ENCODE measurements at places on chromosomes 5 and 9.

DNA sequence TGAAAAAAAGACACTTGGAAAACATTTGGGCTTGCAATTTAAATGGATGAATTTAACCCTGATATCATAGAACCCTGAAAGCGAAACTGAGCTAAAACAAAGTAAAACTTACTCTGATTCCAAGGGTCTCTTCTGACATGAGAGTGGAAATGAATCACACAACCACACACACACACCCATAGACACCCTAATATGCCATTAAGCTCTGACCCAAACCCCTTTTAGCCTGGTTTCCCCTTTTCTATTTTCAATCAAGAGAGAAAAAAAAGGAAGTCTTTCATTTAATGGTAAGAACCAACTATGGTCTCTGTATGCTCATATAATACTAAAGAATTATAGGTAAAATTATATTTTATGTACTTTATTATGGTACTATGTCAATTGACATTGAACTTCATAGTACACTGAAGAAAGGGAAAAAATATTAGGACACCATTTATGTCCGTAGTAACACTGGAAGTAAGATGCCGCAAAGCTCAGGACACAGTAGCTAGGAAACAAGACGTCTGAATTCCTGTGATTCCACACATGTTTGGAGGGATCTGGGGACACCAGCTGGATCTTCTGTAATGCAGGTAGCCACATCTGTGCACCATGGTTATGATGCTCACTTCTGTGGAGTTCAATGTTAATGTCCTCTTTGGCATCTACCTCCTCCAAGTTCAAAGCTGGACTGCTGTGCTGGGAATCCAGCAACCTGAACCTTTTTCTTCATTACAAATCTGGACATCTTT, 95.8 kb downstream of the PCSK1 start:
- DNase-seq, result no peak

DNA sequence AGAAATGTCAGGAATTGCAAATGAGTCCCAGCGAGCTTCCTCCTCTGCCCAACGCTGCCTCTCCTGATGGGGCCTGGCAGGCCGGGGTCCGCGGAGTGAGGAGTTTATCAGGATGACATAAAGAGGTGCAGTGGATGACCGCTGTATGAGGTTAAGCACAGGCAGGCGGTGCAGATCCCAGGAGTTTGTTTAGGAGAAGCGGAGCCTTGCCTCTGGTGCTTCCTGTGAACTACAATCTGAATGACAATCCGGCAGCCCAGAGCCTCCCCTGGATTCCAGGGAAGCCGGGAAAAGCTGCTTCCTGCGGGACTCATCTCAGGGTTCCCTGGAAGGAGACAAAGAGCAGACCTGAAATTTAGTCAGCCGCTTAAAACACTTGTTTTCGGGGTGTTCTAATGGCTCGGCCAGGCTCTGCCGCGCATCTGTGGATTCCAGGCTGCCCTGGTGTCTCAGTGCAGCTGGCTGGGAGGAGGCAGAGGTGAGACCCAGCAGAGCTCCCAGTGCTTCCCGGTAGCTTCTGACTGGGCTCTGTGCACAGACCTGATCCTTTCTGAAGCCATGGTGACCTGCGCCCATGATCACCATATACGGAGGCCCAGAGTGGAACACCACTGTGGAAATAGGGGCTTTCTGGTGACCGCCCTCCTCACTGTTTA, 69.8 kb upstream of the IRX4 start:
- no peak for DNase-seq

DNA sequence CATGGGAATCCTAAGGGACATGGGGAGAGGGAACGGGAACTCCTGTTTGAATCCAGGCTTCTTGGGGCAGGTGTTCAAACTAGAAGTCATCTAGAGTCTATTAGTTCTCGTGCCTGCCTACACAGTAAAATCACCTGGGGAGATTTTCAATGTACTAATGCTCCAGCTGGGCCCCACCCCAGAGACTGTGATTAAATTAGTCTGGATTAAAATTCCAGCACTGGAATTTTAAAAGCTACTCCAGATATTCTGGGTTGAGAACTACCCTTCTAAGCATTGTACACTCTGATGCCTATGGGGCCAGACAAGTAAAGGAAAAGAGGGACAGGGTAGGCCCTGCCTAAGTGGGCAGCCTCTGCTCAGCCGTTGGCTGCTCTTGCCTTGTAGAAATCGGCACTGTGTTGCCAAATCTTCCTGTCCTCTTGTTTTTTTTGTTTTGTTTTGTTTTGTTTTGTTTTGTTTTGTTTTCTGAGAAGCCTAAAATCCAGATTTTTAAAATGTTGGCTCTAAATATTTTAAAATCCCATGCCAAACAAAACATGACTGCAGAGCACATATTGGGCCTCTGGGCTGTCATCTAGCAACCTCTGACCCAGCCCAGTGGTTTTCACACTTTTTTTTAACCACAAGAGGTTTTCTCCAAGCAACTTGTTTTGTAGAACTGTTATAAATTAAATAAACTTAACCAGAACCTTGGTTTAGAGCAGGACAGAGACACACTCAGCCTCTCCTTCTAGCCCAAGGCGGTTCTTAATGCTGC, 29.0 kb downstream of the ADRB2 start:
- DNase-seq, result no peak

- no peak for DNase-seq
Measured at GRCh38 chr9:127116957-127117356, 5.5 kb downstream of the ANGPTL2 start.

DNA sequence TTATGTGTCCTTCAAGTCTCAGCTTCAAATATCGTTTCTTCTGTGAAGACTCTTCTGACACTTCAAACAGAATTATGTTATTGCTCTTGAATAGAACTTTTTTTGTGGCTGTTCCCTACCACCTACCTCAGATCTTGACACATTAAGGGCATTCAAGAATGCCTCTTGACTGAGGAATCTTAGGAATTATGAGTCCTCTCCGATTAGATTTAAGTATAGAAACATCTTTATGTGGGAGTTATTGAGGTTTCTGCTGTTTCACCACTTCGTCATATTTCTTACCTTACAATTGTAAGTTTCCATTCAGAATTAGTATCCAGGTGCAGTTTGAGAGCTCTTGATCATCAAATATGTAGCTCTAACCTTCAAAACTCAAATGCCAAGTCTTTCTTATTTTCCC, 324.2 kb upstream of the NUDT12 start:
- no peak for DNase-seq
